ENCODE measurements at places on chromosomes 5 and 9.

- DNase-seq: no peak
Measured at GRCh38 chr5:54785729-54786591, 199.4 kb downstream of the ESM1 start.

DNA sequence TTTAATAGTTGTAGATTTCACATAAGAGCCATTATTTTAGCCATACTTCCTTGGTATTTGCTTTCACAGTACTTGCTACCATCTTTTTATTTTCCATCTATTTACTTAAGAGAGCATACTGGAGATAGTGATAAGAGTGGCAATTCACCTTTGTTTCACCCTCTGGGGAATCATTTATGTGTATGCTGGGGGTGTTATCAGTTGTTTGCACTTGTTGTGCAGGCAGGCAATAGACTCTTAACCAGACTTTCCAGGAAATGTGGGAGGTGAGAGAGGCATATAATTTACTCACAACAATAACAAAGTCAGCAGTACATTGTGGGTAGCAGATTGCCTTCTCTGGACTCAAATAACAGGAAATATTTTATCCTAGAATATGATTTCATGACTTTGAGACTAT lies 1018.3 kb downstream of the CDH12 start:
- DNase-seq: no peak

DNA sequence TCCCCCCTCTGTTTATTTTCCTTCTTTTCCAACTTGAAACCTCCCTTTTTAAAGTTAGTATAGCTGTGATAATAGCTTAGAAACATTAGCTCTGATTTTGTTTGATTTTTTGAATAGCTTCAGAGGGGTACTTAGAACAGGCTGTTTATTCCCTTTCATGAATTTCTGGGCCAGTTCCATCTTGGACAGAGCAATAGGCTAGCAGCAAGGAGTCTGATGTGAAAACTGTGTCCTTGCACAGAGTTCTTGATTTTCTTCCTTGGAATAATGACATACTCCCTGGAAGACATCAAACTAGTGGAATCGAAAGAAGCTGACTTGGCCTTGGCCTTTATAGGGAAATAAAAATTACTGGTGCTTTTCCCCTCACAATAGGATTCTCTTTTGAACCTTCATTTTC lies 32.9 kb downstream of the NTRK2 start:
- no peak for DNase-seq

GRCh38 chr9:117697046-117697445 lies 7.2 kb upstream of the TLR4 start:
- DNase-seq: no peak

- no peak for DNase-seq
Measured at GRCh38 chr9:71814815-71815214, 46.5 kb upstream of the CEMIP2 start.

Data from amygdala (tissue), 56 donors.